ENCODE measurements at places on chromosomes 1 and 21.

- DNase-seq, result no peak
Measured at GRCh38 chr1:207430602-207431001, 23.5 kb upstream of the CR2 start.

GRCh38 chr1:36783475-36783874 lies 250.8 kb downstream of the GRIK3 start:
- no peak for DNase-seq

DNA sequence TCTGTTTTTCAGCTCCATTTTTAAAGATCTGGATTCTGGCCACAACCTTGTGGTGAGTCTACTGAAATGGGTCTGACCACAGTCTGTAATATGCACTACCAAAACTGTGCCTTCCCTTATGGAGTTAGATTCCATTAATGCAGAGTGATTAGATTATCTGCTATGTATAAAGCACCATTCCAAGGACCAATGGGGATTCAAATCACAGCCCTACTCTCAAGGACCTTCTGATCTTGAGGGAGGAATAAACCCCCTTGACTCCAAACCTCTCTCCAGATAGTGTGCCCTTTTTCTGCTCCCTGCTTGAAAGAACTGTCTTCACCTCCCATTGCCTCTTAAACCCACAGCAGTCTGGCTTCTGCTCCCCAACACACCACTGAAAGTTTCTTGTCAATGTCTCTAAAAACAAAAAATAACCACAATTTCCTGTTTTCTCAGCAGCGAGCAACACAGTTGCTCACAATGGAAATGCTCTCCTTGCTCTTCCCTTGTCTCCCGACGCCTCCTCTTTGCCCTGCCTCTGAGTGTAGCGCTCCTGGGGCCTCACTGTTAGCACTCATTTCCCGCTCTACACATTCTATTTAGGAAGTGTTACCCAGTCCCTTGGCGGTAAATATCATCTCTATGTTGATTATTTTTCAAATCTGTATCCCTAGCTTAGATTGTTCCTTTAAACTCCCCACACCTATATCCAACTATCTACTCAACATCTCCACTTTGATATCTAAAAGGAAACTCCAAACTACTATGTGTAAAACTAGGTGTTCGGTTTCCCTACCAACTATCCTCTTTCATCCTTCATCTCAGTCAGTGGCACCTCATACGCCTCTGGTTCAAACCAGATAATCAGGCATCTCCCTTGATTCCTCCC lies 13.6 kb downstream of the PCNX2 start:
- no peak for DNase-seq

DNA sequence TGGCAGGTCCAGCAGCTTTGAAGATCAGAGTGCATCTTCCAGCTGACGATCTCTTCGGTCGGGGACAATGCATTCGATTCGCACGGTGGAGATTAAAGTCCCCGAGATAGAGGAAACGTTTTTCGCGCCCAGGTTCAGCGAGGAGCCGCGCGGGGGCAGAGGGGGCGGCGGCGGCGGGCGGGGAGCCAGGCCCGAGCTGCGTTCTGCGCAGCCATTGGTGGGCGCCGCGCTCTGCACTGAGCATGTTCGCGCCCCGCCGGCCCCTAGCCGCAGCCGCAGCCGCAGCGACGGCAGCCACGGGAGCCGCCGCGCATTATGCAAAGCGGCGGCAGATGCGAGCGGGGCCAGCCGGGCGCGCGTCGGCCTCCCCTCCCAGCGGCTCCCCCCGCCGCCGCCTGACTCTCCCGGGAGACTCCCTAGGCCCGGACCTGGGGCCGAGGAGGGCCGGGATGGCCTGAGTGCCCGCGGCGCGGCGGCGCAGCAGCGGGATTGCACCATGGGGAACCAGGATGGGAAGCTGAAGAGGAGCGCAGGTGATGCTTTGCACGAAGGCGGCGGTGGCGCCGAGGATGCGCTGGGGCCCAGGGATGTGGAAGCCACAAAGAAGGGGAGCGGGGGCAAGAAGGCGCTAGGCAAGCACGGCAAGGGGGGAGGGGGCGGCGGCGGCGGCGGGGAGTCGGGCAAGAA lies at the start of gene FMN2:
Gene FMN2, plus strand, starts transcription at position 270 of the 687 bp plus-strand sequence. Its CDS starts 227 bp downstream, at position 497.
- no peak for DNase-seq

GRCh38 chr1:171743081-171743870 lies 1.4 kb upstream of the VAMP4 start:
- DNase-seq, result peak; percentile 49

- no peak for DNase-seq
Measured at GRCh38 chr1:236123563-236123962, 18.8 kb upstream of the GPR137B start.

DNA sequence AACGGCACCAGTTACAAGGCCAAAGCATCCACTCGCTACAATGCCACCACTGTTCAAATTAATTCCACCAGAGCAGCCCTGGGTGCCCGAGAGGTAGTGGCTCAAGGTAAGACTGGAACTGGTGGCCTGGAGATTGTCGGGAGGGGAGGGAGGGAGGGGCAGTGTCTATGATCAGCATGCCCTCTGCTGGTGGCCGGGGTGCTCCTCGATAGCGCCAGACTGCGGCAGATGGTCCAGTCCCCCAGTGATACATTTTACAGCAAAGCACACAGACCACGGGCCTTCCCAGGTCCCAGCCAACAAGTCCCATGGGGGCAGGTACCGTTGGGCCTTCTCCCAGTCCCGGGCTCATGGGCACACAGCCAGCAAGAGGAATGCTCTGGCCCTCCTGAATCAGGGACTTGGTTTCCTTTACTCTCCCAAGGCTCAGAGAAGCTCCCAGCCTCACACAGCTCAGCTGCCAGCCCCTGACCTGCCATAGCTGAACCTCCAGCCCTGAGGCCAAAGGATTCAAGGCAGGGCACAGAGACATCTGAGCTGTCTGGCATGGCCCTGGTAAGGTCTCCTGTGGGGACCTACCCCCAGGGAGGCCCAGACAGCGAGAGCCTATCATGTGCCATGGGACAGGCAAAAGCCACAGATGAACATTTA lies 15.3 kb downstream of the ACOT7 start:
- peak; percentile 38 for DNase-seq

DNA sequence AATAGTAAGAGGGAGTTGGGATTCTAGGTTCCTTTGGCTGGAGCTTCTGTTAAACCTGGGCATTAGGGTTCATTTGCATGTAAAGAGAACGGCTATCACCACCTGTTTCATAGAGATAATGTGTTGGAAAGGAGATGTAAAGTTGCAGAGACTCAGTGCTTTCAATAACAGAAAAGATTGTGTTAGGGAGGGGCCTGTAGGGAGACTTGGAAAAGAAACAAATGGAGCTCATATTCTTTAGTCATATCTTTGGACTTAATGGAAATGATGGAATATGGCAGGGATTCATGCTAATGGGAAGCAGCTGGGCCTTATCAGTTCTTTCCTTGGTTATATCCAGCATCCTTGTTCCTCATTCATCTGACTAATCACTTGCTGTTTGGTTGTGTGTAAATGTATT lies 144.9 kb downstream of the CD247 start:
- DNase-seq, result peak; percentile 20

- DNase-seq, result peak; percentile 13
Measured at GRCh38 chr1:186306533-186306932, 68.5 kb downstream of the TPR start.

DNA sequence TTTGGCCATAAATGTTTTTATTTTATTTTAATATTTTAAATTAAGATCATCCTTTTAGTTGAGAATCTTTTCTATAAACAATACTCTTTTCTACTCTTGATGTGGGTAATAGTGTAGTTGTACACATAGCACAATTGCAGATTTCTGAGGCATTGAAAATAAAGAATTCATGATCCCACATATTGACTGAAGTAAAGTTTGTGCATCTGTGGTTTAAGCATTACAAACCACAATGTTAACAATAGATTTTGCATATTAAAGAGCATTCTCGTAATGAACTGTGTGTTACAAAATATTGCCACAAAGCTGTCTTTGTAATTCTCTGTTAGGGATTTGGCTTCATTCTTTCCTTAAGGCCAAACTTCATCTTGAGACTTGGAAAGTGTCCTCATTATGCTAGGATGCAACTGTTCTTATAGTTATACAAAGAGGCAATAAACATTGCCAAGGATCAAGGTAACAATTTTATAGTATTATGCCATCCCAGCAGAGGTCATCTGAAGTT lies 256.8 kb downstream of the OLFM3 start:
- DNase-seq, result no peak

- no peak for DNase-seq
Measured at GRCh38 chr1:236471096-236471495, 52.7 kb upstream of the LGALS8 start.

DNA sequence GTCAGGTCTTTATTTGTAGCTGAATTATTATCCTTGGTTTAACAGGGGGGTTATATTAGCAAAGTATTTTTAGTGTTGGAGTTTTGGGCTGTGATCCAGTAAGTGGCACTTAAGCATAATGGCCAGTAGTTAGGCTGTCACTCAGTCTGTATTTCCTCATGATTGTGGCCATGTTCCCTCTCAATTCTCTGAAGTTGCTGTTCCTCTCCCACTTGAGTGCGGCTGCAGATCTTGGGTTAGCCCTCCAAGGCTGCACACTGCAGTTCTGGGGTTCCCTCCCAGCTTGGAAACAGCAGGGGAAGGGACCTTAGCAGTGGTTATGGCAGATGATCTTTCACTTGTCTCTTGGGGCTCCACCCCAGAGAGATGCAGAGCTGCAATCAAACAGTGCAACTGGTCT lies 23.2 kb upstream of the DENND1B start:
- no peak for DNase-seq

DNA sequence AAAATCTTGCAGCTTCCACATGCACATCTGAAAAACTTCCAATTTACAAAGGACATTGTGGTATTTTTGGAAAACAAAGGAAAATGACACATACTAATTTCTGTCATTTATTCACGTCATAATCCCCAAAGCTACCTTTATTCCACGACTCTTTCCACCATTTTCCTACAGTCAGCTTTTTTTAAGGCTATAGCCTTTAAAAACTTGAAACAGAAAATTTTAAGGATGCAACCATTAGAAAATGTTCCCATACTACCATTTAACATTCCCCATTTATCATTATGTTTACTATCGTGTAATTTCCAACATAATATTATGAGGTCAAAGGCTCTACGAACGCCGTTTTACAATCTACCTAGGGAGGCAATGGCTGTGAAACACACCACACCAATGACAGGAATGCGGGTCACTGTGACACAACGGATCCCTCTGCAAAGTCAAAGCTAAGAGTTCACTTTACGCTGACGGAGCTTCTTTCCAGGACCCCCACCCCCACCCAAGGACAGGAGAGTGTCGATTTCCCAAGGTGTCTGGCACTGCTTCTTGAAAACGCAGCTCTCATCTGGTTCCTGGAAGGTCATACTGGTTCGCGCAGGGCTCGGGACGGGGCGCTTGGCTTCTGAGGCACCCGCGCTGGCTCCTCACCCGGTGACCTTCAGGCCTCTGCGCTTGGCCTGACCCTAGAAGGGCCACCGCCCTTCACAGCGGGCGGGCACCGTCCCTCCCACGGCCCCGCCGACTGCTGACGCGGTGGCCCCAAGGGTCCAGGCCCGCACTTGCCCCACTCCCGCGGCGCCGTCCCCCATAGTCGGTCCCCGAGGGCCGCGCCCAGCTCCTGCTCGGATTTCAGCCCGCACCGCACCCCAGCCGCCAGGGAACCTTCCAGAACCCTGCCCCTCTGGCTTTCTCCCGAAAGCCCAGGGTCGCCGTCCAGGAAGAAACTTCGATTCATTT lies 50.5 kb upstream of the ATF3 start:
- DNase-seq, result no peak

- DNase-seq, result no peak
Measured at GRCh38 chr1:105442901-105443300, 1613.6 kb upstream of the PRMT6 start.

GRCh38 chr1:171805395-171806115 lies 24.1 kb downstream of the METTL13 start:
- no peak for DNase-seq

GRCh38 chr1:234778221-234779159 lies 168.5 kb upstream of the IRF2BP2 start:
- DNase-seq, result peak; percentile 52

DNA sequence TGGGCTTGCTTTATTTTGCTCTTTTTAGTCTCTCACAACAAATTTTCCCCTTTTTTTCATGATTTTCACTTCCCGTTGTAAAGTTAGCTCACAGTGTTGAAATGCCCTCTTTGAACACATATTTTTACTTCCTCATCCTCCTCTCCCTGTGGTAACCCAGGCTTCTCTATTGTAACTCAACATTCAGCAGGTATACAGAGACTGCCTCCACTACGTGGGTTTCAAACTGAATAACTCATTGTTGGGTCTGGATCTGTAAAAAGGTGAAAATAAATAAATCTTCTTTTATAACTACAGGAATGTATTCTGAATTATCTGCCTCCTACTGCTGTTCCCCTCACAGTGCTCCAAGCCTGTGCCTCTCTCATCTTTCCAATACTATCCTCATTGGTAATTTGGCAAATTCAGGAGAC lies 166.4 kb downstream of the RUNX1 start:
- DNase-seq, result peak; percentile 28

- no peak for DNase-seq
Measured at GRCh38 chr21:30232011-30232410, 16.1 kb upstream of the CLDN8 start.

DNA sequence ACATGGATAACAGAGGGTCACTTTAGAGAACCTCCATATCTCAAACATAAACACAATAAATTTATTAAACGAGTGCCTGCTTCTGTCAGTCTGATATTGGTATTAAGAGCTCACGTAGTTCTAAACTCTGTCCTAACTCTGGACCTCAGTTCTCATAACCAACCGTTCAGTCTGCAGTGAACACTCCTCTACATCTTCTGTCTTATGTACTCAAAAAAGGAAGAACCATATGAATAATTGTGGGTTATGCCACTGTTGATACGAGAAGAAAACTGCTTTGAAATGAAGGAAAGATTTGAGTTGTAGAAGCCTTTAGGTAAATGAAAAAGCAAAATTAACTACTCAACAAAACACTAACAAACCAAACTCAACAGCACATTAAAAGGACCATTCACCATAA lies 53.7 kb downstream of the DPYD start:
- DNase-seq, result no peak

GRCh38 chr1:90993245-90993644 lies 28.6 kb downstream of the ZNF644 start:
- DNase-seq, result no peak

GRCh38 chr1:186985889-186986491 lies 157.2 kb downstream of the PLA2G4A start:
- DNase-seq, result peak; percentile 76

DNA sequence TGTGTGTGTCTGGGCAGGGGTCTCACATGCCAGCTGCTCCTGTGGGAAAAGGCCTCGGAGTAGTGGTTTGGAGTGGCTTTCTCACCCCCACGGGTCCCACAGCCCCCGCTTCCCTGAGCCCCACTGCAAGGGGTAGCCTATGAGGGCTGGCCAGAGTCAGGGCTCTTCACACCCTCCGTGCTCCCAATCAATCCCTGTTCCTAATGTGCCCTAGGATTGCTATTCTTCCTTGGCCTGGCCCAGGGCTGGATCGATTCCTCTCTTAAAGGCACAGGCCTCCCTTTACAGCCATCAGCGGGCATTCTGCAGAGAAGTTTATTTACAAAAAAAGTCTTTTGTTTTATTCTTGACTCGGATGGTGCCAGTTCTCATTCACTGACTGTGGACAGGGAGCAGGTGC lies 19.3 kb upstream of the ACTL8 start:
- no peak for DNase-seq

Measured in hematopoietic multipotent progenitor cell treated with erythropoietin and hydrocortisone succinate and interleukin-3 and kit ligand, for 8 days (in vitro differentiated cells).